ENCODE measurements at places on chromosomes 12 and 14. TPM values are rescaled to one million over a fixed set of nuclear protein-coding genes. Genes with fewer than 3 reads are reported as not detected.

The DENR gene
- total RNA-seq, result 107 TPM

The DAD1 gene
- total RNA-seq, result 353 TPM

The EID3 gene
- 0.40 TPM for total RNA-seq

The PIK3C2G gene
- total RNA-seq, result not detected

The PTHLH gene
- total RNA-seq, result 75.0 TPM

The DYRK2 gene
- 31.3 TPM for total RNA-seq

The PARPBP gene
- total RNA-seq, result 43.3 TPM

The RAD51B gene
- 15.8 TPM for total RNA-seq

The MYH7 gene
- total RNA-seq, result not detected

DNA sequence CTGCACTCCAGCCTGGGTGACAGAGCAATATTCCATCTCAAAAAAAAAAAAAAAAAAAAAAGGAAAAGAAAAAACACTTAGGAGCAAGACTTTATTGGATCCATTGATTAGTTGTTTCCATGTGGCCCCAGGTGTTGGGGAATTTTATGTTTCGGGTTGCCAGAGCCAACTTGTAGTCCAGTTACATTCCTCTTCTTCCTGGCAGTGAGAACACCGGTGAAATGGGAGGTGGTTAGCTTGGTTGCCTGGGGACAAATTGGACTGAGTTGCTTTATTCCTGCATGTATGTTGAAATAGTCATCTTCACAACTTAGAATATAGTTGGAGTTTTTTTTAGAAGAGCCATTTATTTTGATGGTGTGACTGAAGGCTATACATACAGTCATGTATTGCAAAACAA lies 12.6 kb downstream of the RCOR1 start:
- no peak for DNase-seq

- DNase-seq, result no peak
Observed at GRCh38 chr12:4320497-4320852, 538 bp upstream of the TIGAR start.

DNA sequence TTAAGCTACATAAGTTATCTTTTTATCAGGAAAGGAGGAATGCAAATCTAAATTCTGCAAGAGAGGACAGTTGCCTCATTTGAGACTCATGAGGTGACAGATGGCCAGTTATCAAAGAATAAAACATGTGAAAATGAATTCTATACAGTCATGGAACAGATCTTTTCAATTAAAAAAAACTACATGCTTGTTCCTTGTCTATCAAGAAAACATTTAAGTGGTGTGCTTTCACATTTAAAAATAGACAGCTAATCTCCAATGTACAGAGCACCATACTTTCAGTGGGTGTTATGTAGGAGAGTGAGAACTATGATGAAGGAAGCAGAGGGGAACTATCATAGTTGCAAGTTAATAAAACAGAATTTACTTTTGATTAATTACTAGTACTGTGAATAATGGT lies 76.7 kb upstream of the TTC7B start:
- no peak for DNase-seq

DNA sequence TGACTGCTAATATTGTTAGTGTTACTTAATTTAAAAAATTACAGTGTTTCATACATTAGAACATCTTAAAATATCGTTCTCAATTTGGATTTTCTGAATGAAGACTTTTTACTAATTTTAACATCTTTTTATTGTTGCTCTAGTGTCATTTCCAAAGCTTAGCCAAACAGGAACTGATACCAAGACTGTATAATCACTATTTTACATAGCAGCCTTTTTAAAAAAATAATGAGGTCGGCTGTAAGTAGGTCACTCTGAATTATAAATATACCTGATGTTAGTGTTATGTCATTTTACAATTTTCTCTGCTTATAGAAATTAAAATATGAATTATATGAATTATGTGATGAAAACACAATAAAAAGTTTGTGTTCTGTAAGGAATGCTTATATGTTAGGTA lies 321.5 kb downstream of the TMEM117 start:
- no peak for DNase-seq

DNA sequence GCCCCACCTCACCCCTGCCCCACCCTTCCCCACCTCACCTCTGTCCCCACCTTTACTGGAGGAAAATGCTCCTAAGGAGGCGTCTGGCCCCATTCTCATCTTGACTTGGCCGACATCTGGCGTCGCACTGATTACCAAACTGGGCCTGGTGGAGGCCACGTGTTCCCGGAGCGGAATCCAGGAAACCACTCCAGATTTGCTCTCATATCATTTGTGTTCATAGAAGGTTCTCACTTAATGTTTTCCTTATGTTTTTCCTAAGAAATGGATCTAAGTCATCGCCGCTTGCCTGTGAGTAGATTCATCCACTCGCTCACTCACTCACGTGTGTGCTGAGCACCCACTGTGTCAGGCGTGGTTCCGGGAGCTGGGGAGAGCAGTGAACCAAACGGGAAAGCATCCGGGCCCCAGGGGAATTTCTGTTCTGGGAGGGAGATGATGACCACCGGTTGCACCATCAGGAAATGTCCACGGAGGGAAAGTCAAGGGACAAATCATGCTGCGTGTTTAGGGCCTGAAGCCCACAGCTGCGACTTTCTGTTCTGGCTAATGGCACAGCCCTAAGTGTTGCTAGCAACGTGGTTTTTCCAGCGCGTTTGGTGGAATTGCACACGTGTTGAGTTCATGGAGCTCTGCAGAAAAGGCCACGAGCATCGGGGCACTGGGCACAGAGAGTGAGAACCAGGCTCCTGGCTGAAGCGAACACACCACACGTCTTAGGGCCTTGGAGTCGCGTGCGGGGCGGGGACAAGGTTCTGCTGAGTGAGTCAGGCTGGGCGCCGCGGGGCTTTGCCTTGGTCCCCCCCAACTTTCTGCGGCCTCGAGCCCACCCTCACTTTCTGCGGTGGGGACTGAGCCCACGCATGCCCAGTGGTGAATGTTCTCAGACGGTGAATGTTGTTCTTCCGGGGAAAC lies 57.7 kb downstream of the ADGRD1 start:
- no peak for DNase-seq

GRCh38 chr12:114473717-114474116 lies 67.8 kb upstream of the TBX5 start:
- DNase-seq, result no peak

DNA sequence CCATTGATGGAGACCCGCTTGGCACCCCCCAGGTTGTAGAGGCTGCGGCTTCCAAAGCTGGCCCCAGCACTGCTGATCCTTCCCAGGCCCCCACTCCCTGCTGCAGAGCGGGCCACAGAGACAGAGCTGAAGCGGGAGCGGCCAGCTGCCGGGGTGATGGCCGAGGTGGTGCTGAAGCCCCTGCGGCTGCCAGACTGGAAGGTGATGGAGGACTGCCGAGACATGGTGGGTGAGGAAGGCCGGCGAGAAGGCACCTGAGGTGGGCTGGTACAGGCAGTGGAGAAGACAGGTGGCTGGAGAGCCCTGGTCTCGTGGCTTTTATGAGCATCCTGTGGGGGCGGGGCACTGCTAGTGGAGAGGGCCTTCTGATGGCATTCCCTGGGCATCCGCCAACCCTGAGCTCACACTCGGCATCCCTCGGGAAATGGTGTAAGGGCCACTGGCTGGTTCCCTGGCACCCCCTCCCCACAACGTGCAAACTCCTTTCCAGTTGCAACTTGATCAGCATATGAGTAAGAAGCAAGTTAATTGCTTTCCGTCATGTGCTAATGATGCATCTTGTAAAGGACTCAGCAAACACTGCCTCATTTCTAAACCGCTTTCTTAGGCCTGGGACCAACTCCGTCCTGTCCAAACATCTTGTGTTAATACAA lies at the start of gene KRT75:
TSS of gene KRT75 (minus strand) at position 291 of the 653 bp plus-strand sequence. CDS start at position 224, 67 bp downstream.
- DNase-seq, result peak; percentile 86

DNA sequence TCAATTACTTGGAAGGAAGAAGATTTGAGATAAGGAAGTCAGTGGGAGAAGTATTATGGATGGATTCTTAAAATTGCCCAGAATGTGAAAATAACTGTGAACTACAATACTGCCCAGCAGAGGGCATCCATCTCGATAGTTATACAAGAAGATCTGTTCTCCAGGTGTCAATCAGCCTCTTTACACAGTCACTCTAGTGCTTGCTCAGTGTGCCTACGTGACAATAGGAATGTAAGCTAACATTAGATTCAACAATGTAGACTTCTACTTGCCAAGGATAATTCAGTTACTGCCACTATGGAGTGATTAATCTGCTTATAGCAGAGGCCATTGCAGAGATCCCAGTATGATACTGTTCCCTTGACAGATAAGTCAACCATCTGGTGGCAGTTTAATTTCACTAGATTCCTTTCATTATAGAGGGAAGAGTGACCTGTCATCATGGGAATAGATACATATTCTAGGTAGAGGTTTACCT lies 10.6 kb upstream of the MAP4K5 start:
- peak; percentile 39 for DNase-seq

DNA sequence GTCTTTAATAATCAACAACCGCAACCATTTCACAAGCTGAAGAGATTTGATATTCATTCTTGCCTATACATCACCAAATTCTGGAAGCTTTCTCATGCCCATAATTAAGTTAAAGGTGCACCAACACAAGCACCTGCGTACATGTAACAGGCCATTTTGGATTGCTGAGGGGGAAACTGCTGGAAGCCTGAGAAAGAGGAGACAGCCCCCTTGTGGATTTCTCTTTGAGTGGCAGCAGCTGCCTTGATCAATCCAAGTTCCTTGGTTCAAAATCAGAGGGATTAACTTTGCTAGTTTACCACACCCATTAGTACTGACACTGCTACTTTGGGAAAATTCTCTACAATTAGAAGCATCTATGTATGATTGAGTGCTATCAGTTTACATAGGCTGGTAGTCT lies 321.1 kb downstream of the NOVA1 start:
- DNase-seq, result peak; percentile 11

GRCh38 chr14:67636361-67636919 lies 16.7 kb downstream of the ARG2 start:
- no peak for DNase-seq

DNA sequence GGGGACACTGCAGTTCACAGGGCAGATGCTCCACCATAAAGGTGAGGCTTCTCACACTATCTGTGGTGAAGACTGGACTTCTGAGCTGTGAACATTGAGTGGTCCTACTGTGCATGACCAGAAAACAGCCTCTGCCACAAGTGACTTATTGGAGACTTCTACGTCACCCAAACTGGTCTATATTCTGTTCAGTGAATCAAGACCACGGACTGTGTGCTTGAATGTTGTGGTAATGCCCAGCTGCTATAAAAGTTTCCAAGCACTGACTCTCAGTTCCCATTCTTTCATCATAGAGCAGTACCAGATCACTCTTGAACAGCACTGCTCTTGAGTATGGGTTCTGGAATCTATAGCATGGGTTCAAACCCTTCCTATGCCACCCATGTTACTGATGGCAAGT lies 4.8 kb upstream of the PLEK2 start:
- no peak for DNase-seq

DNA sequence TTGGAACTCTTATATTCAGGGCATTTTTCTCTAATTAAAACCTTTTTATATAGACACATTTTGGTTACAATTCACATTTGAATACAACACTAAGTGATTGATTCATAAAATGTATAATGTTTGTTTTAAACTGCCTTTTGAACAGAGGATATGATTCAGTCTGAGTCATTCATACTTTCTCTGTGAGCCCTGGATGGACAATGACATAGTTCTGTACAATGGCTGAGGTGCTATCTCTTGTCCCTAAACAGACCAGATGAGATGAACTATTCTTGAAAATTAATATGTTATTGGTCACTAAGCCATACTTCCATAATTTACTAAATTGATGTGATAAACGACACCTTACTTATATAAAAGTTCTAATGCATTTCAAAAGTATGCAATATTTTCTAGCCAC lies 199.7 kb upstream of the ATXN7L3B start:
- peak; percentile 73 for DNase-seq

GRCh38 chr12:58211211-58211610 lies 269.8 kb downstream of the ATP23 start:
- no peak for DNase-seq

DNA sequence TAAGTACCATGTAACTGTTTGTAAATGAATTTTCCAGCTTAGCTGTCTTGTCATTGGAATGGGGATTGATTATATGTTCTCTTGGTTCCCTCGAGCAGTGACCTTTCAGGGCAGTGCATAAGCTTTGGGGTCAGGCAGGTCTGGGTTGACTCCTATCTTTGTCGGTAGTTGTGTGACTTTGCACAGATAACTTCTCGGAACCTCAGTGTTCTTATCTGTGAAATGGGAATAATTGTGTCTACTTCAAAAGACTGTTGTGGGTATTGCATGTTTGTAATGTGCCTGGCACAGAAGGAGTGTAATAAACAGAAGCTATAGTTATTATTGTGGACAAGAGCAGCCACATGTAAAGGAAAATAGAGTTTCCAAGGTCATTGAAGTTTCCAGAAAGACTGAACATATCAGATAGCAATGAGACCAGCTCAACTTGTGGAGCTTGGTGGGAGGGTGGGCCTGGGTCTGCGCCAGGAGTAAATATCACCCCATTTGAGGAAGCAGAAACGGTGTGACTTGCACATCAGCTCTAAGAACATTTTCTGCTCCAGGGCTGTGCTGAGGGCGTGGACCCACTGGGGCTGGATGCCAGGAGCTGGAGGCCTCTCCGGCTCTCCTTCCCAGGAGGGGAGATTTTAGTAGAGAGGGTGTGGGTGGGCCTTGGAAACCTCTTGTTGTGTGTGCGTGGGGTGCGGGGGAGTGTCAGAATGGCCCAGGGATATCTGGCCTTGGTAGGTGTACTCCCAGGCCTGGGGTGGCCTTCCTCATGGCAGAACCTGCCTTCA lies 19.7 kb downstream of the FOS start:
- no peak for DNase-seq

DNA sequence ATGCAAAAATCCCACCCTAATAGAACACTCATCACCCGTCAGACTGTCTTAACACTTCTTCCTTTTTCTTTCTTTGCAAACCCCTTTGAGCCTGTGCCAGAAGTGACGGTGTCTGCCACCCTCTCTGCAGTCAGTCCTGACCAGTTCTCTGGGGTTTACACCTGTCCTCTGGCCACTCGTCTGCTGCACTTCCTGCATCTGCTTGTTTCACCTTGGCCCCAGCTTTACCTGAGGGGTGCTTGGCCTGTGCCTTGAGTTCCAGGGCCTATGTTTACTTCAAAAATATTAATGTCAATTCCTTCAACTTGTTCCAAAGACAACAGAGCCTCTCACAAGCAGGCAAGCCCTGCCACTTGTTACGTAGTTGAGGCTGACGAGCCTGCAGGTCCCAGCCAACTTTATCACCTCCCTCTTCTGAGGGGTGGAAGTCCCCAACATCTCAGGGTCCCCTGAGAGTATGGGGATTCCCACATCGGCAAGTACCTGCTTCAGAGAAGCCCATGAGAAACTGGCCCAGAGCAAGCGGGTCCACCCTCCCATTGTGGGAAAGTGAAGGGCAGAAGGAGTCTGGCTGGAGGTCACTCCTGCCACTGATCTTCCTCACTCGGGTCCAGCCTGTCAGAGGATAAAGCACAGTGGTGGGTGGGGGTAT lies 205.4 kb downstream of the DAD1 start:
- no peak for DNase-seq

Measured in Daoy (cell line).